ENCODE measurements at places on chromosomes 7 and 10. TPM values are rescaled to one million over a fixed set of nuclear protein-coding genes. Genes with fewer than 3 reads are reported as not detected.
A peak's percentile ranks its signal among the peaks of the same experiment; 100 is the strongest.

GRCh38 chr7:118072893-118073674, 110.9 kb upstream of the LSM8 start:
- no peak for DNase-seq
- H3K4me1 ChIP-seq, result no peaks in the 10 kb centered on the region
- no peaks in the 10 kb centered on the region for H3K27me3 ChIP-seq
- H3K36me3 ChIP-seq, result no peaks in the 10 kb centered on the region
- H3K27ac ChIP-seq, result no peak overlapping the region
- no peak overlapping the region for H3K4me3 ChIP-seq

DNA sequence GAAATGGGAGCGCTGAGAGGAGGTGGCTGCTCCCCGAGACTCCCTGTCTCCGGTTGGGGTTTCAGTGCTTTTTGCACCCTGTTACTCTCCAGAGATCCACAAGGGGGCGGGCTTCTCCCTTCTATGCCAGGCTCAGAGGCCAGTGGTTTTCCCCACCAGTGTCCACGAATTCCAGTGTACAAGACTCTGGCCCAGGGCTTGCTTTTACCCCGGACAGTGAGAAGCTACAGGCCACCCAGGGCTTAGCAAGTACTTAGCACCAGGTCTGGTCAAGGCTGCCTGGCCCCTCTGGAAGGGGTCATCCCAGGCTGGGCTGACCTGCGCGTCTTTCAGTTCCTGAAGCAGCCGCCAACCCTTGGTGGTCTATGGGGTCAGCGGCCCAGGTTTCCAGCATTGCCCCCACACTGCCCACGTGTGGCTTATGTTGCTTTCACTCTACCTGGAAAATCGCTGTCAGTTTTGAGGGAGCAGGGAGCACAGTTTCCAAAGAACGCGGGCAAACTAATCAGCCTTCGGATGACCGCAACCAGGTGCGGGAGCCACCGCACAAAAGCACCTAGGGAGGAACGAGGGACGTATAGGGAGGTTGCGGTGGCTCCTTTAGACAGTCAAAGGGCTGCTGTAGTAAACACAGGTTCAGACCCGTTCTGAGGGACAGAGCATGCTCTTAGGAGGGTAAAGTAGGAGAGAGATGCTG, 6.8 kb downstream of the CYP26A1 start:
- no peaks in the 10 kb centered on the region for H3K36me3 ChIP-seq
- DNase-seq, result peak; percentile 51
- no peaks in the 10 kb centered on the region for H3K4me1 ChIP-seq
- no peak overlapping the region for H3K4me3 ChIP-seq
- H3K27ac ChIP-seq, result no peak overlapping the region
- no peaks in the 10 kb centered on the region for H3K27me3 ChIP-seq

DNA sequence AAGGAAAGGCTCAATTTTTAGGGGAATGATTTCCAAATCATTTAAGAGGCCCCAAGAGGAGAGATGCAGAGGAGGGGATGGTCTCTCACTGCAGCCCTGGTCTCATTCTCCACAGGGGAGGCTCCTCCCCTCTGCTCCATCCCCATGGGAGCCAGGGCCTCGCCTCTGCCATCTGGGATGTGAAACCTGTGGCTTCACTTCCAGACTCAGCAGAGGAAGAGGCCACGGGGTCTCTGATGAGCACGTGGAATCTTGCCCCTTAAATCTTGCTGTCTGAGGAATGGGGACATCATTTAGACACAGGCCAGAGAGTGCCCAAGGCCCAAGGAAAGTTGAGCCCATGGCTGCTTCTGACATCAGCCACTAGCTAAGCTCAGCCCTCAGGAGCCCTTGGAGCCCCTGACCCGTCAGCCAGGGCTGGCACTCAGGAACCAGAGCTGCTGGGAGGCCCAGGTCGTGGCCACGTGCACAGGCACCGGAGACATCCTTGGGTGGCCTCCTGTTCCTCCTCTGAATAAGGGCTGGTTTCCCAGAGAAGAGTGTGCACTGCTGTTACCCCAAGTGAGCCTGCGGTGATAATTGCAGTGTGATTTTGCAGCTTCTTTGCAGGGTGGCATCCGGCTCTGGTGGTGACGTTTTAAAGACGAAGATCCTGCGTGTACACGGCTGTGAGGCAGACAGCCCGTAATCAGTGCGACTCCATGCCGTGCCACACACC, 50.5 kb downstream of the VIPR2 start:
- no peaks in the 10 kb centered on the region for H3K4me1 ChIP-seq
- no peak overlapping the region for H3K4me3 ChIP-seq
- H3K27me3 ChIP-seq, result no peaks in the 10 kb centered on the region
- no peaks in the 10 kb centered on the region for H3K36me3 ChIP-seq
- H3K27ac ChIP-seq, result no peak overlapping the region
- peak; percentile 36 for DNase-seq

- no peak for DNase-seq
- H3K4me1 ChIP-seq, result no peaks in the 10 kb centered on the region
- H3K4me3 ChIP-seq, result no peak overlapping the region
These were observed 137.0 kb downstream of the ADCY1 start for GRCh38 chr7:45711161-45711490.

DNA sequence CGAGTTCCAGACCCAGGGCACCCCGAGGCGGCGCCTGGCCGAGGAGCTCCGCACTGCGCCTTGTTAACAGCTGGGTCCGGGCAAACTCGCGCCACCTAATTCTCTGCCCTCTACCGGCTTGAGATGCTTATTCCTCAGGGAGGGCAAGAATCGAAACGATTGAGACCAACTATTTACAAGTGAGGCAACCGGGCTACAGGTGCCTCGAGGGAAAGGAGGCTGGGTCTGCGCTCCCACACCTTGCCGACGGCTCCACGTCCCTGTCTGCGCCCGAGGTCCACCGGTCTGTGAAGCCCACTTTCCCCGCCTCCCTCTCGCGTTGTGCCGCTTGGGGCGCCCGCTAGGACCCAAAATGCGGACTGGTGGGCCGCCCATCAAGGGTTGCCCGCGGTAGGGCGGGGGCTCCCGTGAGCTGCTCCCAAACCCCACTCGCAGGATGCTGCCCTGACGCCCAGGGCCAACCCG, 527 bp downstream of the AKR1B1 start:
- peak overlapping the region; percentile 72 for H3K27ac ChIP-seq
- H3K4me1 ChIP-seq, result peaks cover 20% of the 10 kb centered on the region
- H3K4me3 ChIP-seq, result peak overlapping the region; percentile 78
- DNase-seq, result peak; percentile 32

DNA sequence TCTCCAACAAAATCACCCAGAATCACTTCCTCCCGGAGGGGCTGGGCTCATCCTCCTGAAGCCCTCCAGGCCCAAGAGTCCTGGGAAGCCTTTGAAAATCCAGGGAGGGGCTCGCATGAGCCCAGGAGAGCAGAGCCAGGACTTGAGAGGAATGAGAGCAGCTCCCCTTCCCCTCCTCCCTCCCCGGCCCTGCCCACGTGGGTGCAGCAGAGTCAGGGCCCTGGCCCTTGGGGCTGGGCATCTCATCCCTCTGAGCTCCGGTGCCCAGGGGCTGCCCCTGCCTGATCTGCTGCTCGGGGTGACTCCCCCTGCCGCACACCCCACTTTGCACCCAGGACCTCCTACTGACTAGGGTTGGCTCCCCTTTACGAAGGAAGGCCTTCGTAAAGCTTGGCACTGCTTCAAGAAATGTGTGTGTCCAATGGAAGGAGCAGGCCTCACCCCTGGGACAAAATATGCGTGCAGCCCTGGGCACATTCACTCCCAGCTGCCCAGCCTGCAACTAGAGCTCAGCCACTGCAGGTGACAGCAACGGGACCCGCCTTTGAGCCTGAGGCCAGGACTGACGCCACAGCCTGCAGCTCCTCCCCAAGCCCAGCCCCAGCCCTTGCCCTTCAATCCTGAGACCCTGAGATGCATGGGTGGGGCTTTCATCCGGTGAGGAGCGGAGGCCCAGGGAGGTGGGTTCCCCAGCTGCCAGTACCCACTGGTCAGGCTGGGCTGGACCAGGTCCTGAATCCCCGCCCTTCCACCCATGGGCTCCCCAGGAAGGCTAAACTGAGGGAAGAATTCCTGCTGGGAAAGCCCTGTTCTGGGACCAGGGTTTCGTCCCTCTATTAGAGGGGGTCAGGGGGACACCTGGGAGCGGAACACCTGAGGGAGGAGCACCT, 21.8 kb downstream of the PWWP2B start:
- H3K36me3 ChIP-seq, result no peaks in the 10 kb centered on the region
- no peak for DNase-seq
- no peaks in the 10 kb centered on the region for H3K4me1 ChIP-seq
- H3K27me3 ChIP-seq, result no peaks in the 10 kb centered on the region
- no peak overlapping the region for H3K27ac ChIP-seq

Gene FAM180A
- not detected for total RNA-seq

DNA sequence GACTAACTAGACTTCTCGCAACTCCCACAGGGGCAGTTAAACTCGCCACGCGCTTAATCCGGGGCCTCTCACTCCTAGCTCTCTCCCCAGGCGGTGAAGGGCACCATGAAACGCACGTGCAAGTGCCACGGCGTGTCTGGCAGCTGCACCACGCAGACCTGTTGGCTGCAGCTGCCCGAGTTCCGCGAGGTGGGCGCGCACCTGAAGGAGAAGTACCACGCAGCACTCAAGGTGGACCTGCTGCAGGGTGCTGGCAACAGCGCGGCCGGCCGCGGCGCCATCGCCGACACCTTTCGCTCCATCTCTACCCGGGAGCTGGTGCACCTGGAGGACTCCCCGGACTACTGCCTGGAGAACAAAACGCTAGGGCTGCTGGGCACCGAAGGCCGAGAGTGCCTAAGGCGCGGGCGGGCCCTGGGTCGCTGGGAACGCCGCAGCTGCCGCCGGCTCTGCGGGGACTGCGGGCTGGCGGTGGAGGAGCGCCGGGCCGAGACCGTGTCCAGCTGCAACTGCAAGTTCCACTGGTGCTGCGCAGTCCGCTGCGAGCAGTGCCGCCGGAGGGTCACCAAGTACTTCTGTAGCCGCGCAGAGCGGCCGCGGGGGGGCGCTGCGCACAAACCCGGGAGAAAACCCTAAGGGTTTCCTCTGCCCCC, 19.5 kb downstream of the WNT8B start:
- peak; percentile 61 for DNase-seq
- H3K4me3 ChIP-seq, result peak overlapping the region; percentile 70
- H3K27me3 ChIP-seq, result no peaks in the 10 kb centered on the region
- H3K36me3 ChIP-seq, result no peaks in the 10 kb centered on the region
- H3K4me1 ChIP-seq, result no peaks in the 10 kb centered on the region
- no peak overlapping the region for H3K27ac ChIP-seq

- H3K27ac ChIP-seq, result peak overlapping the region; percentile 92
- DNase-seq, result peak; percentile 4
- H3K4me1 ChIP-seq, result peaks cover 27% of the 10 kb centered on the region
- H3K4me3 ChIP-seq, result peak overlapping the region; percentile 93
- no peaks in the 10 kb centered on the region for H3K36me3 ChIP-seq
- H3K27me3 ChIP-seq, result no peaks in the 10 kb centered on the region
These were observed 457 bp downstream of the ACADSB start for GRCh38 chr10:123009105-123009820.

Gene LZTS2
- 44.7 TPM for total RNA-seq

GRCh38 chr10:37710831-37711616, 146.4 kb downstream of the ZNF248 start:
- no peaks in the 10 kb centered on the region for H3K4me1 ChIP-seq
- no peaks in the 10 kb centered on the region for H3K27me3 ChIP-seq
- DNase-seq, result no peak
- no peak overlapping the region for H3K4me3 ChIP-seq

DNA sequence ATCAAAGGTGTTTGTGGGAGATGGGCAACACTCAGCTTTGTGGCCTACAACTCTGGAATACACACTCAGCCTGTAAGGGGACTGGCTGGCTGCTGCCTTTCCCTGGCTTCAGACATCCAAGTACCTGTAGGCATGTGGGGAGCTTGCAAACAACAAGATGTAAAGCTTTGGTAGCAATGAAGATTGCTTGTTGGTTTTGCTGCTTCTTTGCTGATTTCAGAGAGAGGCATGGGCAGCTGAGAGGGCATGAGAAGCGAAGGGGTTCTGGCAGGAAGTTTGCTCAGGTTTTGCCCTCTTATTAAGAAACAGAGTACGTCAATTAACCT, 434.8 kb downstream of the LRMDA start:
- no peak for DNase-seq
- H3K27ac ChIP-seq, result no peak overlapping the region
- no peaks in the 10 kb centered on the region for H3K4me1 ChIP-seq
- no peaks in the 10 kb centered on the region for H3K36me3 ChIP-seq

DNA sequence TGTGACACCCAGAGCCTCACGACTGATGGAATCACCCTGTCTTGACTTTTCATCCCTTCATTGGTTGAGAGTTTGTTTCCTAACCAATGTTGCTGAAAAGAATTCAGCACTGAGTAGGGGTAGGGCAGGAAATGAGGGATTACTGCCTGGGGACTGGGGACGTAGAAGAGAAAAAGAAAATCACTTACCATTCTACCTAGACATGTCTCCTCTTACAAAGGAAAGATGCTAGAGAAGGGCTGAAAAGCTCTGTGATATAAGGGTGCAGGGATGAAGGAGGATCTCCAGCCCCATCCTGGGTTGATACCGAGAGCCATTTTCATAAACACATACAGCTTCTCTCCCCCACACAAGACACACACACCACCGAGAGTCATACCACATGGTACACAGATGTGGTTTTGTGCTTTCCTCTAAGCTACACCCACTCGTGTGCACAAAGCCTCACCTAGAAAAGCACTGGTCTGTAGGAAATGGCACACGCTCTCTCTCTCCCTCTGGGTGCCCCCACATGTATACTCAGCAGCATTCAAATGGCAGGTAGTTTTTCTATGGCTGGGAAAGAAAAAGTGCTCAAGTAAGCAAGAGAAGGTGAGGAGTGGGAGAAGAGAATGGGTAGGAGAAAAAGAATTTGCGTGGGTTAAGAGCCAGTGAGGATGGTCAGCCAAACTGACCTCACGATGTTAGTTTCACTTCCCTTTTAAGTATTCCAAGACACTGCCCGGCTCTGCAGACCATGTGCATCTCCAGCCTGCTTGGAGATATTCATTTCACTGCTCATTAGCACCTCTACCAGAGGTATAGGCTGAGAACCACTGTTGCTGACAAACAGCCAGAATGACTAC, 85.8 kb downstream of the CALD1 start:
- peak overlapping the region; percentile 51 for H3K4me3 ChIP-seq
- DNase-seq, result peak; percentile 43
- H3K4me1 ChIP-seq, result no peaks in the 10 kb centered on the region
- no peaks in the 10 kb centered on the region for H3K36me3 ChIP-seq
- H3K27ac ChIP-seq, result peak overlapping the region; percentile 68

- H3K4me1 ChIP-seq, result no peaks in the 10 kb centered on the region
- no peak overlapping the region for H3K4me3 ChIP-seq
- no peak for DNase-seq
These were observed 59.2 kb downstream of the ANLN start for GRCh38 chr7:36448781-36449379.

DNA sequence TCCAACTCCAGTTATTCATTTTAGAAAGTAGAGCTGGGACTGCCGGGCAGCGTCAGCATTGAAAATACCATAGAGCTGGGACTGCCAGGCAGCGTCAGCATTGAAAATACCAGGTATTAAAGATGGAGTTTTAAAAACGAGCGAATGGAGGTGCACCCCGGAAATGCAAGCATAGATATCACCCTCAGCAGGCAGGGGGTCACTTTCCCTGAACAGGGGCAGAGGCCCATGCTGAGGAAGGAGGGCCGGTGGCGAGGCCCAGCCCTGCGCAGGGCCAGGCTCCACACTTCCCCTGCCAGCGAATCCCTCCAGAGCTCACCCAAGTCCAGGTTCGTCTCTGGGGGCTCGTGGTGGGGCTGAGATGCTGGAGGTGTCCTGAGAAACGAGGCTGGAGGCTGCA, 84.8 kb upstream of the DIP2C start:
- no peak overlapping the region for H3K27ac ChIP-seq
- H3K27me3 ChIP-seq, result no peaks in the 10 kb centered on the region
- no peaks in the 10 kb centered on the region for H3K36me3 ChIP-seq
- no peak overlapping the region for H3K4me3 ChIP-seq
- no peaks in the 10 kb centered on the region for H3K4me1 ChIP-seq
